ENCODE measurements at places on chromosomes 3 and 15.

- peak; percentile 84 for DNase-seq
Measured at GRCh38 chr15:38176155-38176554, 76.5 kb upstream of the SPRED1 start.

DNA sequence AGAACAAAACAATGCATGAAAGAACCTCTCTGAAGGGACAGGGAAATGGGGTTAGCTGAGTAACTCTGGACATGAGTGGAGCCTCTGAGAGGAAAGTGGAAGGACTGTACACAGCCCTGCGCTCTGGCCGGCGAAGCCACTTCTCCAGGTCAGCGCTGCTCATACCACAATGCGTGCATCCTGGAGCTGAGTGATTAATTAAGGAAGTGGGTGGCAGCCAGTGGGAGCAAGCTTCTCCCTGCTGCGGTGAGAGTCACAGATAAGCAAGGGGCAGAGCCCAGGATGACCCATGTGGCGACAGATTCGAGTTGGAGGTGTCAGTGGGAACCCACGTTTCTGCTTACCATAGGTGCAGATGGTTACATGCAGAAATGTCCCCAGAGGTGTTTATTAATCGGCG is 48.0 kb downstream of the KLF15 start:
- no peak for DNase-seq

DNA sequence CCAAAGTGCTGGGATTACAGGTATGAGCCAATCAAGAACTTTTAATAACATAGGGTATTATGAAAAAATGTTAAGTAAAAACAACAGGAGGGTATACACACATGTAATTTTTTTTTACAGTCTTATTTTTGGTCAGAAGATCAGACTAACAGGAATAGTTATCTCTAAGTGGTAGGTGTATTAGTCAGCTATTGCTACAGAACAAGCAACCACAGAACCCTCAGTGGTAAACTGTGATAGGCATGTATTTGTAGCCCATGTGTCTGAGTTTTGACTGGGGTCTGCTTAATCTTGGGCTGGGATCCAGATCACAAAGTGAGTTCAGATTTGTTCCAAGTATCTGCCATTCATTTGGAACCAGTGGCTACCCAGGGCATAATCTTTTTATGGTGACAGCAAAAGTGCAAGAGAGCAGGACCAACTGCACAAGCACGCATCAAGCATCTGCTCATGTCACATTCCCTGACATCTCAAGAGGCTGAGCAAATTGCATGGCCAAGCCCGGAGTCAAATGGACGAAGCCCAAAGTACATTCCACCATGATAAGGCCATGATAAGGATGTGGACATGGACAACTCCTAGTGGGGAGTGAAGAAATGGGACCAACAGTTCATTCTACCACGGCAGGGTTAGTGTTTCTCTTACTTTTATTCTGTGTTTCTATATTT is 3.0 kb upstream of the IL5RA start:
- no peak for DNase-seq

- DNase-seq = no peak
Measured at GRCh38 chr3:84961521-84962255, 2.9 kb downstream of the CADM2 start.

DNA sequence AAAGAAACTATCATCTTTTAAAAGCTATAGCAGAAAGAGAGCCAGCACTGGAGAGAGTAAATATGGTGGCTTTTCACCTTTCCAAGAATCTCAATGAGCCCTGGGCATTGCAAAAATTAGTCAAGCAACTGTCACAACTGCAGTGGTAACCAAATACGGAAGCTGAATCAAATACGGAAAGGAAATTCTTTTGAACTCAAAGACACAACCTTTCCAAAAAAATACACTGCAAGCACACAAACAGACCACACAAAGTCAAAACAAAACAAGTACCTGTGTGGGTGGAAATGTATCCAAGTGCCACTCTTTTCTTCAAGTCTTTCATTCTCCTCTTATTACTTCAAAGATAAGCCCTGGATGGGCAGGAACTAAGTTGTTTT is 17.6 kb downstream of the VGLL4 start:
- DNase-seq = no peak

GRCh38 chr3:45993421-45994027 is 2.1 kb downstream of the FYCO1 start:
- DNase-seq = no peak

- DNase-seq = peak; percentile 46
Measured at GRCh38 chr3:193982258-193982659, 153.7 kb upstream of the HES1 start.

DNA sequence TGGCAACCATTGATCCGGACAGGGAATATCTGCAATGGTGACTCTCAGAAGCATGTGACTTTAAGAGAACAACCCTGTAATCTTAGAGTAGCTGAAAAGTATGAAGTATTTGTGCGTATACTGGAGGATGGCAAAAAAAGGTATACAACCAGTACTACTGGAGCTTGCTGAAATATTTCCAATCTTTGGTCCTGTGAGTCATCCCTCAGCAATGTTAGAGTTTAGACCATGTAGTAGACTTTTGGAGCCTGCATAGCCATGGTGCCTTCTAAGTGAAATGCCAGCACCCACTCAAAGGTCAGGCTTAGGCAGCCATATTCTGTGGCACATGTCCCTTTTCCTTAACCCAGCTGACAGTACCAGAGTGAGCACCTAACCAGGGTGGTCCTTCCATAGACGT is 429.4 kb downstream of the NTRK3 start:
- peak; percentile 49 for DNase-seq

DNA sequence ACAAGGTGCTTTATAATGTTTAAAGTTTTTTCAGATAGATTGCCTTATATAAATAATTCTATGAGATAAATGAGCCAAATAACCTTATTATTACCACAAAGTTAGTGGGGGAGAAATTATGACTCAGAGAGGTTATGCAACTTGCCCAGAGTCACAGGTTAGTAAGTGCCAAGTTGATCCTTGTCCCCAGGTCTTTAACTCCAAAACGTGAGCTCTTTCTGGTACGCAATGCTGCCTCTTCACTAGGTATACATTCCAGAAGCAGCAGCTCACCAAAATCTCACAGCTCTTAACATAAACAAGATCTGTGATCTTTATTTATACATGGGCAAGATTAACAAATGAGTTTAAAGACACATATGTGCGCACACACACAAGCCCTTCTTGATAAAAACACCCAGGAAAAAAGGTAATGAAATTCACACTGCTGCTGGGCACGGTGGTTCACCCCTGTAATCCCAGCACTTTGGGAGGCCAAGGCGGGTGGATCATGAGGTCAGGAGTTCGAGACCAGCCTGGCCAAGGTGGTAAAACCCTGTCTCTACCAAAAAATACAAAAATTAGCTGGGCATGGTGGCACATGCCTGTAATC is 59.8 kb upstream of the NR2F2 start:
- DNase-seq = peak; percentile 53

GRCh38 chr3:195263925-195264600 is 6.9 kb downstream of the XXYLT1 start:
- no peak for DNase-seq

- DNase-seq = peak; percentile 48
Measured at GRCh38 chr3:71478568-71478967, 105.0 kb downstream of the FOXP1 start.

DNA sequence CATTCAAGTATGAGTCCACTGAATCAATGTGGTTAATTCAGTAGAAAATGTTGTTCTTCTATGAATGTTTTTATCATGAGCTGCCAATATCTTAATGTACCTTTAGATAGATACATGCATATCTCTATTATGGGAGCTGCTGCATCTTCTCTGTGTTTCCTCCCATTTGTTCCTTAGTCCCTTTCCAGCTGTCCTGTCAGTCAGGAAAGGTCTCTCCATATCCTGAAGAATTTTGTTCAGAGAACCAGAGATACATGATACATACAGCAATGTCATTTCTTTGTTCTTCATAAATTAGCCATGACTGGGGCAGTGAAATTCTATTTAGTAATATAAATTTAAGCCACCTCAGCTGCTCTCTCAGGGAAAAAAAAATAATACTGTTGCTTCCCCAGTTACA is 103.7 kb downstream of the P3H2 start:
- DNase-seq = no peak

DNA sequence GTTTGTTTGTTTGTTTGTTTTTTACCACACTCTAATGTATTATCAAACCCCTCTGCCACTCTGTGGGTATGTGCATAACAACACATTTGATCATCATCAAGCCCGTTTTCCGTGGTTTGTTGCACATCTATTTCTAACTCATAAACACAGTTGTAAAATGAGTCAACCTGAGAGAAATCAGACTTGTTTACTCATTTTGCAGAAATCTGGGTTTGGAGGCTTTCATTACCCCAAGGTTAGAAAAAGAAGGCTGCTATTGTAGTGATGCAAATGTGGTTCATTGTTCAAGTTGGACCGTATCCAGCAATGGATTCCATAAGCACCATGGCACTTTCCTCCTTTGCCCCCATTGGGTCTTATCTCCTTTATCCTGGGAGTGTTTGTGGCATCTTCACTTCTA is 353.2 kb upstream of the SOX2 start:
- no peak for DNase-seq

DNA sequence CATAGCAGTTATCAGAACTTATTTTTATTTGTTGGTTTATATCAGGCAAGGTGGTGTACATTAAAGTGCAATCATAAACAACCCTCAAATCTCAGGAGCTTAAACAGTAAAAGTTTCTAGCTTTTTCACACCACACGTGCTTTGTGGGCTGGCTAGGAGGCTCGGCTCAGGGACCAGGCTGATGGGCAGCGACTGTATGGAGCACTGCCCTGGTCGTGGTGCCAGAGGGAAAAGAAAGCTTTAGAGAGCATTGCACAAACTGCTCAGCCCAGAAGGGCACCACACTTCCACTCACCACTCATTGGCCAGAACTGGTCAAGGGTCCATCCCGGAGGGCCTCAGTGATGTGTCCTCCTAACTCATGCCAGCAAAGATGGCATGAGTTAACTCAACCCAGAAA is 123.2 kb downstream of the AQP9 start:
- DNase-seq = no peak

DNA sequence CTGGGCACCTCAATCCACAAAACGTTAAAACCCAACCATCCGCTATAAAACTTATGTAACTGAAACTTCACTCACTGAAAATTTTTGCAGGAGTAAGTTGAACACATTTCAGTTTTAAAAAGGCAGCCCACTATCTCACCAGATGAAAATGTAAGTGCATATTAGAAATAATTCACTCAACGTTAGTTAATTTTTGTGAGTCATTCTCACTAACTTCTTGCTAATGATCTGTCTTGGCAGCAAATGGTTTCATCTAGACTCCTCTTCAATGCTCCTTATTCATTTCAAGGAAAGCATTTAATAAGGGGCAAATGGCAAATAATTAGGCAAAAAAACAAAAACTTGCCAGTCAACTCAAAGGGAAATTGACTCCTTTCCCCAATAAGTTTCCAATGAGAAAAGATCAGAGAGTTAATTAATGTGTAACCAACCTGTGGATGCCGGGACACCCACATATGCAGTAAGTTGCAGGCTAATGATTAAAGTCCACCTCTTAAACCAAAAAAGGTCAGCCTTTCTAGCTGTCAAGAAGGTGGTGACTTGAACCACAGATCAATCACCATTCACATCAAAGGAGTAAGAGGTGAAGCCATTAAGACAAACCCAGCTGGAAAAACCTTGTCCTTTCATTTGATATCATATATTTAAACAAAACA is 22.9 kb upstream of the PRICKLE2 start:
- DNase-seq = no peak

GRCh38 chr3:63354160-63354559 is 76.1 kb downstream of the SYNPR start:
- DNase-seq = peak; percentile 22

DNA sequence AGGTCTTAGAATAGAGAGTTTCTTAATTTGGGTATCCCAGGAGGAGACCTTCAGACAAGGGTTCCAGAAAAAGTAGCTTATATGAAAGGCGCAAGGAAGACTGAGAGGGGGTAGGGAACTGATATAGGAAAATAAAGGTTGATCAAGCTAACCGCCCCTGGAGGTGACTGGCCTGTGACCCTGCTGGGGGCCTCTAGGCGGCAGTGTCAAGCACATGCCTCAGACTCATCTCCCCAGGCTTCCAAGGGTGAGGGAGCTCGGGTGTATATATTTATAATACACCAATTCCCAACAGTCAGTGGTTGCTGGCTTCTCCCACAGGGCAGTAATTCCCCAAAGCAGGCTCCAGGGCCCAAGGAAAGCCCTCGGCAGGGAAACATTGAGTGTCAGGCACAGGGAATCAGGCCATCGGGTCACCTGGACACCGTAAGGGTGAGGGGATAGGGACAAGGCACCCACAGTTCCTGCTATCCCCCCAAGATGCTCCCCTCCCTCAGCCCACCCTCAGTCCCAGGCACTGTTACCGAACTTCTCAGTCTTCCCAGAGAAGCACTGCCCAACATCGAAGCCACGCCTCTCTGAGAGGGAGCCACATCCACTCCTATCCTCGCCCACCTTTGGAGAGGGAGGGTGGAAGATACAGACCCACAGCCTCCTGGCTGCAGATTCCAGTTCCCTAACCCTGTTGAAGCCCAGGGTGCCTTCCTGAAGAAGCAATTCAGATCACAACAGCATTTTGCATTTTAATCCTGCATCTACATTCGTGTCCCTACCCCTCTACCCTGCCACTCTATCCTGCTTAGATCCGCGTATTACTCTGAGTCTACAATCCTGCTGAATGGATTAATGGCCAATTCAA is 19.5 kb upstream of the CAV3 start:
- DNase-seq = no peak

GRCh38 chr15:82933576-82933975 is 18.9 kb downstream of the HOMER2 start:
- no peak for DNase-seq

DNA sequence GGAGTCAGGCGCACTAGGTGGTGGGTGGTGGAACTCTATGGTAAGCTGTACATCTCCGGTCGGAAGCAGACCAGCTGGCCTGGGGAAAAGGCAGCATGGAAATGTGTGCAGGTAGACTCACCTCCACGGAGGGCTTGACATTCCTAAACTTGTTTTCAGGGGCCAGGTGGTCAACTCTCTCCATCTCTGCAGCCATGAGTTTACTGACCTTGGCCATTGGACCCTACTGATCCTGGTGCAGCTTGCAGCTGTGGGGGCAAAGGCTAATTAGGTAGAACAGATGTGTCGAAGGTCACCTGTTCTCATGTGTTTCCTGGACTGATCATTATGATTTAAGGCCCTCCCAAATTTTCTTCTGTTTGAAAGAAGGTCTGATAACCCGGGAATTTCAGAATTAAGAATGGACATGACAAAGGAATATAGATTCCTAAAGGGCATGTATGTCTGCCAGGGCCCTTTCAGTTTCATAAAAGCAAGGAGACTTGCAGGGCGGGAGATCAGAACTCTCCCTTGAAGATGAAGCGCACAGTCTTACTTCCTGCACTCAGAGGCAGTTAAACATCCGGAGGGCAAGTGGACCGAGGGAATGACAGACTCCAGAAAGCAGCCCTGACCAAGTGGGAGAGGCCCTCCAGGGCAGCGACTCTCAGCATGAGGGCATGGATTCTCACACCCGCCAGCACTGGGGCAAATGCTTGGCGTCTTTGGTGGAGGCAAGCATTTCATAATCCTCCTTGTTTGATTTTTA is 56.1 kb upstream of the CMTM7 start:
- DNase-seq = no peak

- DNase-seq = no peak
Measured at GRCh38 chr3:127409421-127410136, 121.7 kb upstream of the PRR20G start.

DNA sequence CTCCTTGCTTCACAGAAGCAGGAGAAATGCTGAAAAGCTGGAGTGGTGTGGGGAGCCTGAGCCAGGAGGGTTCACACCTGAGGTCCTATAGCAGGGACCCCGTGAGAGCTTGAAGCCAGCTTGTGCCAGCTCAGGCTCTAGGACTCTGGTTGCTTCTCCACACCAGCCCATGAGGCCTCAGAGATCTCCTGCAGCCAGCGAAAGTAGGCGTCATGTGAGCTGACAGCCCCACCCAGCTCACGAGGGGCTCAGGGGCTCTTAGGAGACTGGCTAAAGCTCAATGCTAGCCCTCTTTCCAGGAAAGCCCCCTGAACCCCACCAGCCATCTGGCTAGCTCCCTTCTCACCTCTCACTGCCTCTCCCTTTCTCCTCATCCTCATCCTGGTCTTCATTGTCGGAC is 16.9 kb upstream of the CPEB1 start:
- no peak for DNase-seq
